ENCODE measurements at places on chromosomes 16 and 17.

- DNase-seq = no peak
Observed at GRCh38 chr16:57070424-57070823, 22.0 kb upstream of the CPNE2 start.

DNA sequence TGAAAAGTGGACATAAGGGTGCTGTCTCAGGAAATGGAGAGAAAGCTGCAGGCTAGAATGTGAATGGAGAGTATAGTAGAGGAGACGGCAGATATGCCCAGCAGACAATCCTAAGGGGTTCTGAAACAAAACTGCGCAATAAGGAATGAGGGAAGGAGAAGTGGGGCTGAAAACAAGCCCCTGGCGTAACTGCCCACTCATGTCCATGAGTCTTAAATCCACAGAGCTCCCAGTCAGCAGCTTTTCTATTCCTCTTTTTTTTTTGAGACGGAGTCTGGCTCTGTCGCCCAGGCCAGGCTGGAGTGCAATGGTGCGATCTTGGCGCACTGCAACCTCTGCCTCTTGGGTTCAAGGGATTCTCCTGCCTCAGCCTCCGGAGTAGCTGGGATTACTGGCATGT, 5.9 kb downstream of the STRADA start:
- DNase-seq = no peak

- DNase-seq = no peak
Observed at GRCh38 chr17:41534899-41535546, 6.9 kb upstream of the KRT19 start.

- DNase-seq = no peak
Observed at GRCh38 chr16:2467528-2468232, 3.4 kb upstream of the NTN3 start.

- DNase-seq = peak; percentile 35
Observed at GRCh38 chr16:67865318-67865717, 7.5 kb upstream of the EDC4 start.

GRCh38 chr17:56113486-56113885, 39.8 kb upstream of the ANKFN1 start:
- no peak for DNase-seq

DNA sequence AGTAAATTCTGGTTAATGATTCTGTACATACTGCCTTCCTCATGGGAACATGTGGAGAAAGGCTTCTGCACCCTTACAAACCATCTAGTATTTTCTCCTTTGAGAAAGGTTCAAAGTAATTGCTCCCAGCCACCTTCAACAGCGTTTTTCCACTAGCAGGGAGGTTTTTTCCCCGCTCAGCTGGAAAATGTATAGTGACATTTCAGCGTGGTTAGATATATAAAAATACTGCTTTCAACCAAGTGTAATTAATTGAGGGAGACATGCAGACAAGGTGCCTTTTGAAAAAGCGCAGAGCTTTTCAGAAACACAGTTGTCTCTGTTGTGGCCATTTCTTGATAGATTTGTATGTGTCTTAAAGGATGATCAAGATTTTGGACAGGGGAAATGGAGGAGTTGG, 5.1 kb downstream of the BMERB1 start:
- DNase-seq = no peak
